Activated CD4-positive, CD25-positive, alpha-beta regulatory T cell treated with anti-CD3 and anti-CD28 coated beads, Interleukin-2, amount 50 U/mL, for 72 hours (primary cell): ENCODE measurements at places on chromosomes 4 and X.

DNA sequence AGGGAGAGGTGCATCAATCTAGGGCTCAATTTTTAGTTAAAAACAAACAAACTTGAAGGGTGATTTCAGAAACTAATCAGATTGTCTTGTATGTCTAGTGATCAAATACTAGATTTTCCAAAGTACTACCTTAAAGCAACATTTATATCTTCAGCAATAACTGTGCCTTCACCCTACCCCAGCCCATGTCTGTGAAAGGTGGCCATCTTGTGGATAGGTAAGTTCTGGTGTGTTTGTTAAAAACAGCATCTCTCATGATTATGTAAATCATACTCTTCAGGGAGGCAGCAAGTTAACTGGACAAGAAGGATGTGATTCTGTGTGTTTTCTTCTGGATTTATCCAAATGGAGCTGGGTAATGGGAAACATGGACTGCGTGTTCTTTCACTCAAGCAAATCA is 81.4 kb upstream of the ACSL1 start:
- no peak for DNase-seq

- no peak for DNase-seq
These were observed 43.9 kb downstream of the SEL1L3 start for GRCh38 chr4:25818876-25819275.

DNA sequence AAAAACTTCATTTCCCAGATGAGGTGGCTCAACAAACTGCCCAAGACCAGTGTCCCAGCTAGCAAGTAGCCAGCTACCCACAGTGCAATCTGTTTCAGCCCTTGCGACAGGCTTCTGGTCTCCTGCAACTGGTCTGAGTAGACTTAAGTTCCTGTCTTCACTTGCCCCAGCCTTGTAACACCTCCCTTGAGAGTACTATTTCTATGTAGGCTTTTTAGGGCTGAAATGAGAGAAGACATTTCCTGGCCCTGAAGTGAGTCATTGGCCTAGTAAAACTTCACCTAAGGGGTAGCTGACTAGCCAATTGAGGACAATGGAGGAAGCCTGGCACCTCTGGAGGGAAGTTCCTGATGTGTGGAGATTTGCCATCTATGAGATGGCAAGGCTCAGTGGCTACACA is 80.1 kb upstream of the STIM2 start:
- no peak for DNase-seq

DNA sequence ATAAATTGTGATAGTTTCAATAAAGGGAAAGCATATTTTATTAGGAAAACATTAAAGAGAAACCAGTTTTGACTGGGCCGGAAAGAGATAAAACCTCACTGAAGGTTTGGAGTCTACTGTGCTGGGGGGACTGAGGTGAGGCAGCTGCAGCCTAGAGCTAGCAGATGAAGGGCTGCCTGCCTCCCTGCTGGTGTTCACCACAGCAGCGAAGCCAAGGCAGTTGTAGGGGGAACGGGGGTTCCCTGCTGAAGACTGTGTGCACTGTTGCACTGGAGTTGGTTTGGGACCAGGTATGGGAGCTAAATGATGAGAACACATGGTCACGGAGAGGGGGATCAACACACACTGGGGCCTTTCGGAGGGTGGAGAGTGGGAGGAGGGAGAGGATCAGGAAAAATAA is 546.5 kb upstream of the SMIM31 start:
- DNase-seq = no peak

- DNase-seq = no peak
These were observed 51.4 kb upstream of the RAPGEF2 start for GRCh38 chr4:159051245-159052071.

DNA sequence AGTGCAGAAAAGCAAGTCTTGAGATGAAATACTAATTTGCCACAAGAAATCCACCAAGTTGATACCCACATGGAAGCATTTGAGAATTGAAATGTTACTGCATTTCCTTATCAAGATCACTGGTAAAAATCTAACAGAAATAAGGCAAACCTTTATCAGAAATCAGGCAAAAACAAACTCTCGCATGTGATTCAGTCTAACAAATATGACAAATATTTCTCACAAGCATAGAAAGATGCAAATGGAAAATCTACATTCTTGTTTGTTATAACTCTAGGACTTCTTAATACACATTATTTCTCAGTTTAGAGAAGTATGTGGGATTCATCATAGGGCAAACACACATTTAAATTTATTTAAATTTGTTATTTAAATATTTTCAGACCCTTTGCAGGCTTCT is 52.9 kb downstream of the TXK start:
- DNase-seq = no peak

- no peak for DNase-seq
These were observed 22.0 kb downstream of the TBL1X start for GRCh38 chrX:9486786-9487387.

GRCh38 chr4:73257651-73258435 is 755 bp downstream of the ANKRD17 start:
- DNase-seq = no peak

DNA sequence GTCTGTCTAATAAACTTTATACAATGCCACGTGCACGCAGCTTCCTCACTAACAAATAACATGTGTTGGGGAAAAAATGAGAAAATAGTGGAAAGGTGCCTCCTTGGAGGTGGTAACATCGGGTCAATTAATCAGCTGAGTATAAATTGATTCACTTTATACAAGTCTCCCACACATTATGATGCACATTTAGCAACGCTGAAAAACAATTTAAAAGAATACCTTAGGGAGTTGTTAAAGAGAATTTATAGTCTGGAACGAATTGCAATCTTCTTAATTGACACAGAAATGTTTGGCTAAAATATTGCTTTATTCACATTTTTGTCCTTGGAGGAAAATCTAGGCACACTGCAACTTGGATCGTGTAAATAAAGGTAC is 84.2 kb downstream of the HPRT1 start:
- DNase-seq = no peak

- no peak for DNase-seq
These were observed 13.2 kb upstream of the SHOX start for GRCh38 chrX:617401-617800.

GRCh38 chr4:169108303-169108702 is 98.2 kb upstream of the CBR4 start:
- DNase-seq = no peak

GRCh38 chr4:86916392-86916791 is 18.4 kb upstream of the AFF1 start:
- DNase-seq = no peak

- DNase-seq = no peak
These were observed 540.9 kb downstream of the PPARGC1A start for GRCh38 chr4:23348789-23349498.
